ENCODE measurements at places on chromosomes 1 and 21.
A peak's percentile ranks its signal among the peaks of the same experiment; 100 is the strongest.

DNA sequence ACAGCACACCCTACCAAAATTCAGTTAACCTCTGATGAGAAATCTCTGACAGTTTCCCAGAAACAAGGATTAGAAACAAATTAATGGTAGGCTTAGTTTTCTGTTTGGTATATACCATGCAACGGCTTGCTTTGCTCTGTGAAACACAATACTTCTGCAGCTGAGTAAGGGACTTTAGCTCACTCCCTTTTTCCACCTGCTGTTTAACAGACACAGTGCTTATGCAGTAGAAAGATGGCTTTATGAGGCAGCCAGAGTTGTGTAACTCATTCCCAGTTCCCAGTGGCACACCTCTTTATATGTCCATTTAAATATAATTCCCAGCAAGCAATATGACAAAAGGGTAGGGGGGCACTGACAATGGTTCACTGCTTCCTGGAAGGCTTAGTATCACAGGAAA is 124.0 kb downstream of the PIGK start:
- no peak for DNase-seq

- DNase-seq, result no peak
Measured at GRCh38 chr21:46416551-46416950, 42.1 kb upstream of the DIP2A start.

- DNase-seq, result no peak
Measured at GRCh38 chr21:40129809-40130208, 262.6 kb downstream of the PCP4 start.

- no peak for DNase-seq
Measured at GRCh38 chr1:63143482-63143881, 178.9 kb upstream of the FOXD3 start.

GRCh38 chr1:171570295-171570694 is 51.7 kb upstream of the MYOCOS start:
- DNase-seq, result no peak

GRCh38 chr1:173417563-173417962 is 59.6 kb upstream of the PRDX6 start:
- no peak for DNase-seq

GRCh38 chr21:46617267-46618051 is 12.6 kb upstream of the S100B start:
- no peak for DNase-seq

- no peak for DNase-seq
Measured at GRCh38 chr1:51686450-51686849, 69.6 kb downstream of the OSBPL9 start.

- no peak for DNase-seq
Measured at GRCh38 chr1:246567646-246568235, 1.5 kb downstream of the CNST start.

GRCh38 chr1:42043182-42043581 is 110.0 kb upstream of the GUCA2B start:
- no peak for DNase-seq

DNA sequence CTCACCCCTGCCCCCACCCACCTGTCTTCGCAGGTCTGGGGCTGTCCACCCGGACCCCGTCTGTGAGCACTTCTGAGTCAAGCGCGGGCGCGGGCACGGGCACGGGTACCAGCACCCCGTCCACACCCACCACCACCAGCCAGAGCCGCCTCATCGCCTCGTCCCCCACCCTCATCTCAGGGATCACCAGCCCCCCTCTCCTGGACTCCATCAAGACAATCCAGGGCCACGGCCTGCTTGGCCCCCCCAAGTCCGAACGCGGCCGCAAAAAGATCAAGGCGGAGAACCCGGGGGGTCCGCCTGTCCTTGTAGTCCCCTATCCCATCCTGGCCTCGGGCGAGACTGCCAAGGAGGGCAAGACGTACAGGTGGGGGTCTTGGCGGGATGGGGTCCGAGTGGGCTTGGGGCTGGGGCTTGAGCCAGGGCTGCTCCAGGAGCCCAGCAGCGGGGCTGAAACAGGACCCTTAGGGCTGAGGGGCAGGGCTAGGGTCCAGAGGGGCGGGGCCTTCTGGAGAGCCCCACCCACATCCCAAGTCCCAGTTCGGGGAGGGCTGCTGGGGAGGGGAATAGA is 23.9 kb downstream of the ZNF362 start:
- no peak for DNase-seq

- no peak for DNase-seq
Measured at GRCh38 chr1:51636191-51636590, 19.3 kb downstream of the OSBPL9 start.

GRCh38 chr21:42561762-42562650 is 48.4 kb downstream of the SLC37A1 start:
- peak; percentile 21 for DNase-seq

DNA sequence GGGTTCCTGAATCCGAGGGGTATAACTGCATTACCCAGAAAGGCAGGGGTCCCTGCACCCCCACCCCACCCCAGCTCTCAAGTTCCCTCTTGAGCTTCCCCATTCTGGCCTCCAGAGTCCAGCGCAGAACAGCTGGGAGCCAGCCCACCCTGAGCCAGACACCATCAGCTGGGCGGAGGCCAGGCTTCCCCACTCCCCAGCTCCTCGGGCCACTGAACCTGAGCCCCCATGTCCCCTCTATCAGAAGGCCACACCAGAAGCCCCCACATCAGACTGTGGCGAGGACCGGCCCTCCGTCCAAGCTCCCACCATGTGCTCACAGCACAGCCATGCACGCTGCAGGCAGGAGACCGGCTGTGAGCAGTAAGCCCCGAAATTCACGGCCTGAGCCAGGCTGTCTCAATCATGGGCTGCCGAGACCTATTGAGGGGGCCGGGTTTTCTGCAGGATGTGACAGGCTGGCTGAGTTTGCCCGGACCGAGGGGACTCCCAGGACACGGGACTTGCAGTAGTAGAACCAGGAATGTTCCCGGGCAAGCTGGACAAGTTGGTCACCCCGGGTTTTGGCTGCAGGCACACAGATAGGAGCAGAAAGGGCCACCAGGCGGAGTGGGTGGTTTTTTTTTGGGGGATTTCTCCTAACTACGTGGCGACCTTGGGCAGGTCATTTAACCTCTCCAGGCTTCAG is 25.5 kb upstream of the TNFRSF1B start:
- DNase-seq, result no peak

DNA sequence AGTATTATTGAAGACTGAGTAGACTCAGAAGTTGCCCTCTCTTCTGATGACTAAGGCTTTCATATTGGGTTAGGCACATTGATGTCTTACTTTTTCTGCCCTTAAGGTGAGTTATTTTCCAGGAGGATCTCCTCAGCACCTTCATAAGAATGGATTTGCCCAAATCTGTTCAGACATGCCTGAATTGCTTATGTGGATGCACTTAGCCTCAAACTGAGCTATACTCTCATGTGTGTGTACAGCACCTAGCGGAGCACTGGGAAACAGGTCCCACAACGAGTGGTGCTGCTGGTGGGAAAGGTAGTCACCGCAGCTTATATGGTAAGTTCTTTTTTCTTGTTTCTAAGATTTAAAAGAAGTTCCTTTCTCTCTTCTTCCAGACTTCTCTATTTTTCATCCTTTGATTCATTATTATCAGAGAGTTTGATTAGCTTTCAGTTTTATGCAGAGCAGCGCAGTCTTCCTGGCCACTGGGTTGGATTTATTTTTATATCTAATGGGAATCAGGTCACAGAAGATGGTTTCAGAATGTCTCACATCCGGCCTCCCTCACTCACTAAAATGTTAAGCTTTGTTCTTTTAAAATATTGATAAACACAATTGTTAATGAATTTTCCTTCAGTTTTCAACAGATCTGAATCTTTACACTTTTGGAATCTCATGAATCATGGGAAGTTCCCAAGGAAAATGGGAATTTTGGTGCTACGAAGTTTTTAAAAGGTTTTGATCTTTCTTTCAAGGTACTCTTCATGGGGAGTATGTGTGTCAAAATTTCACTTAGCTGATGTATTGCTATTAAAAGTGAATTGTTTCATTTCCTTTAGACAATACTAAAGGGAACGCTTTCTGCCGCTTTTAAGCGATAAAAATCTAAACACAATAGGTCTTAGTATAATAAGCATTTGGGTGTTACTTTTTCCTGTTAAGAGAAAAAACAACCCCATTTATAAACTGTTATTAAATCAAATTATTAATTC is 58.5 kb downstream of the EXTL2 start:
- no peak for DNase-seq

DNA sequence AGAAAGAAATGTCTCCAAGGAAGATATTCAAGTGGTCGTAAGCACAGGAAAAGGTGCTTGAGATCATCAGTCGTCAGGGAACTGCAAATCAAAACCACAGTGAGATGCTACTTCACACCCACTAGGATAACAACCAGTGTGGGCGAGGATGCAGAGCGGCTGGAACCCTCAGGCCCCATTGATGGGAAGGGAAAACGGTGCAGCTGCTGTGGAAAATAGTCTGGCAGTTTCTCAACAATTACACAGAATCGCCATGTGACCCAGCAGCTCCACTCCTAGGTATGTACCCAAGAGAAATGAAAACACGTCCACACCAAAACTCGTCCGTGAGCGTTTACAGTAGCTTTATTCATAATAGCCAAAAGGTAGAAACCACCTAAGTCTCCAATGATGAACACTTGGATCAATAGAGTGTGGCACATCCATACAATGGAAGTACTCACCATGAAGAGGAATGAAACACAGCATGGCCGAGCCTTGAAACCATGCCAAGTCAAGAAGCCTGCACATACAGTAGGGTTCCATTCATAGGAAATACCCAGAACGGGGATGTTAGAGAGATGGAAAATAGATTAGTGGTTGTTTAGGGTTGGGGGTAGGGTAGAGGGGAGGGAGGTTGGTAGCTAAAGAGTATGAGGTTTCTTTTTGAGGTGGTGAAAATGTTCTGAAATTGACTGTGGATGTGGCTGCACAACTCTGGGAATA is 6.1 kb downstream of the DFFB start:
- DNase-seq, result peak; percentile 62

DNA sequence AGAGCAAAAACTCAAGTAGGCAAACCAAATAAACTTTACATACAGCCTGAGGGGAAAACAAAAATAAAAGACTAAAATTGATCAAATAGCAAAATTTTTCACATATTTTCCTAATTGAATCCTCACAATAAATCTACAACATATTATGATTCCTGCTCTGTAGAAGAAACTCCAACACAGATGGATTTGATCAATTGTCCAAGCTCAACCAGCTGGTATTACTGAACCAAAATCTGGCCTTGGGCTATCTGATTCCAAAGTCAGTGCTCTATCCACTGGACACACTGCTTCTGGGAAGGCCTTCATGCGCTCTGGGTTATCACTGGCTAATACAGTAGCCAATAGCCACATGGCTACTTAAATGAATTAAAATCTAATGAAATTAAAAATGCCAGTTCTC is 39.3 kb downstream of the PCNX2 start:
- DNase-seq, result no peak

DNA sequence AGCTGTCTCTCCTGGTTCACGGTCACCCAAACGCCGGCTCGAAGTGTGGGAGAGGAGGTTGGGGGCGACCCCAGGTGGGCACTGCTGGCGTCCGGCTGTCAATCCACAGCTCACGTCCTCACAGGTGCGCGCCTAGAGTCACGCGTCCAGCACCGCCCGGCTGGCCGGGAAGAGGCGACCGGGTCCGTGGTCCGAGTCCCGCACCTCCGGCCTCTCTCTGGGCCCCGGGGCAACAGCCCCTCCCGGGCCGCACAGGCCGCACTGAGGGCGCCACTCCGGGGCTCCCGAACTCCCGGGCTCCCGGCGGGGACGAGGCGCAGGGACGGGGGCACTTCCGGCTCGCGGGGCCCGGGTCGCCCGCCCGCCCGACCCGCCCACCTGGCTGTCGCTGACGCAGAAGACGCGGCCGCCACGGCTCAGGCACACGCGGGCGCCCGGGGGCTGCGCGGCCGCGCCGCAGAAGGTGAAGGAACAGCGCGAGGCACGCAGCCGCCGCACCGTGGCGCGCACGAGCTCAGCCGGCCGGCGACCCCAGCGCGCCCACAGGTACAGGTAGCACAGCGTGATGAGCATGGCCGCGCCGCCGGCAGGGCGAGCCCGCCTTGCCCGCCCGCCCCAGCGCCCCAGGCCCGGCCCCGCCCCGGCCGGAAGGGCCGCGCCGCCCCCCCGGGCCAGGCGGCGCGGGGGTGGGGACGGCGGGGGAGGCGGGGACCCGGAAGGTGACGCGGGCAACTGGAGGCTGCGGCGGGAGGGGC is at the start of gene HLCS:
HLCS (minus strand) TSS at position 604 of the 755 bp plus-strand sequence; CDS start at position 573, 31 bp downstream.
- DNase-seq, result peak; percentile 78

DNA sequence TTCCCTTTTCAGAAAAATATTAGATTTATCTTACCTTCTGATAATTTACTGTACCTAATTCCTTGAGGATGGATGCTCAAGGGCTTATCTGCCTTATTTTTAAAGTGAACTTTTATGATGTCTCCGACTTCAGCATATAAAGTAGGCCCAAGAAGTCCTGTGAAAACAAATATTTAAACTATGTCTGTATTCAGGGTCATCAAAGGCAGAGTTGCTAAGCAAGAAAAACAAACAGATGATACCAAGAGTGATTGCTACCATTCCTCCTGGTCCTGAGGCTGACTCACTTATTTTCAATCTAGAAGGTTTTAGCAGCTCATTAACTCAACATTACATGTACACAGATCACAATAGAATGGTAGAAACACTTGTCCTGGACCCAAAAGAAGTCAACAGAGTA is 14.1 kb downstream of the F5 start:
- no peak for DNase-seq

GRCh38 chr1:97277891-97278654 is 556.5 kb downstream of the PTBP2 start:
- DNase-seq, result no peak

DNA sequence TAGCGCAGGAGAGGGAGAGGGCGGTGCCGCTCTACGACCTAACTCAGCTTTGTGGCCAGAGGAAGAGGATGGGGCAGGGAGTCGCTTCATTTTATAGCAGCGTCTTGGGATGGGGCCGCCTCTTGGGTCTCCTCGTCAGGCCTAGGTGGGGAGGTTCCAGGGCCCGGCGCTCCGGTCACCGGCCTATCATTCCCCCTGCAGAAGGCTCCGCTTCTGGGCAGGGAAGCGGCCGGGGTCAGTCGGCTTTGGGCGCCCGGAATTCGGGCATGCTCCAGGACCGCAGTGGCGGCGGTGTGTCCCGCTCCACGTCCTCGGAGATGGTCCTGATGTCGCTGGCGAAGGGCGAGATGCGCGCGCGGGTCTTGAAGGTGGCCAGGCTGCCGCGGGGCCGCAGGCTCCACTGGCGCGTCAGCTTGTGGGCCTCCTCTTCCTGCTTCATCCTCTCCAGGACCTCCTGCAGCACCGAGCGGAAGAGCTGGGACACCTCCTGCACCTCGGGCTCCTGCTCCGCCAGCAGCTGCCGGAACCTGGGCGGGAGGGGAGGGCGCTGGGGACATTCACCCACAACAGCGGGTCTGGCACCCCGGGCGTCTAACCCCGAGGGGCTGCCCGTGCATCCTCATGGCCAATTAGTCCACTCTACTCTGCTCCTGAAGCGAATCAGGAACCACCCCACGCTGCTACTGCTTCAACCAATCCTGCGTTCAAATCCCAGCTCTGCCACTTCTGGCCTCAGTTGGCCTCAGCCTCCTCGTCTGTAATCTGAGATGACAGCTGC is 13.0 kb downstream of the RD3 start:
- DNase-seq, result no peak

GRCh38 chr1:116492358-116492811 is 78.4 kb downstream of the CD58 start:
- no peak for DNase-seq

DNA sequence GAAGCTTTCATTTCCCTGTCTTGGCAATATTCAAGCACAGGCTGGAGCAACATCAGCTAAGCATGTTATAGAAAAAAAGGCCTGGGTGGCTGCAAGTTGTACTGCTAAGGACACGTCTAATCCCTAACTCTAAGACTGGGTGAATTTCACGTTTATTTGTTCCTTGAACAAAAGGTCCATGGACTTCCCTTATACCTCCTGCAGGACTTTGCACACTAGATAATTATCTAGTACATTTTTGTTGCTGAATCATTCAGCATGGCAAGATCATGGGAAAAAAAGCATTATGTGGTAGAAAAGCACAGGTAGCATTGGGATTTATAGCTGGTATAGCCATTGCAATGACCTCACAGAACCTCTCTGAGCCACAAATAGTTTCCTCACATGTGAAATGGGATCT is 130.7 kb upstream of the DMRTA2 start:
- DNase-seq, result no peak
